ENCODE measurements at places on chromosomes 6 and 20. TPM values are rescaled to one million over a fixed set of nuclear protein-coding genes. Genes with fewer than 3 reads are reported as not detected.

QKI gene
- total RNA-seq = 126 TPM

FILIP1 gene
- 0.26 TPM for total RNA-seq

SCRT2 gene
- total RNA-seq = not detected

TRMT11 gene
- 14.6 TPM for total RNA-seq

CDK5RAP1 gene
- 24.8 TPM for total RNA-seq

SRSF12 gene
- 1.0 TPM for total RNA-seq

KIAA0408 gene
- total RNA-seq = 1.6 TPM

ZSCAN16 gene
- 0.52 TPM for total RNA-seq

TGM3 gene
- total RNA-seq = not detected

PMEPA1 gene
- total RNA-seq = 16.4 TPM

RSPH3 gene
- total RNA-seq = 5.0 TPM

CEBPB gene
- 101 TPM for total RNA-seq

DEFB124 gene
- not detected for total RNA-seq

NRN1 gene
- 0.13 TPM for total RNA-seq

SIRPG gene
- not detected for total RNA-seq

HLA-DOA gene
- total RNA-seq = 0.16 TPM

PIM1 gene
- total RNA-seq = 29.9 TPM

MBOAT1 gene
- 2.0 TPM for total RNA-seq

MCCD1 gene
- total RNA-seq = not detected

GGT7 gene
- total RNA-seq = 17.1 TPM

COL12A1 gene
- 110 TPM for total RNA-seq

OPRM1 gene
- not detected for total RNA-seq

FKBP1A gene
- total RNA-seq = 145 TPM

SDCBP2 gene
- total RNA-seq = 1.8 TPM

CCHCR1 gene
- total RNA-seq = 17.8 TPM

CSNK2A1 gene
- 84.4 TPM for total RNA-seq

MCHR2 gene
- total RNA-seq = not detected

LCA5 gene
- 7.5 TPM for total RNA-seq

MCM8 gene
- 4.2 TPM for total RNA-seq

GPR6 gene
- not detected for total RNA-seq

TINAG gene
- total RNA-seq = not detected

FOXC1 gene
- 1.5 TPM for total RNA-seq

TNNC2 gene
- total RNA-seq = not detected

MAS1 gene
- total RNA-seq = not detected

SLC16A10 gene
- total RNA-seq = not detected

TMEM200A gene
- total RNA-seq = 5.0 TPM

SNX3 gene
- 128 TPM for total RNA-seq

BEND6 gene
- 5.3 TPM for total RNA-seq

TTLL9 gene
- total RNA-seq = not detected

LAMA2 gene
- 54.9 TPM for total RNA-seq

RPS6KA2 gene
- 49.8 TPM for total RNA-seq

DNAH8 gene
- not detected for total RNA-seq

TNFRSF6B gene
- 144 TPM for total RNA-seq

LRRC73 gene
- not detected for total RNA-seq

CALHM4 gene
- total RNA-seq = not detected

CCM2L gene
- 0.13 TPM for total RNA-seq

TMEM74B gene
- 0.26 TPM for total RNA-seq

TLDC2 gene
- not detected for total RNA-seq

CST8 gene
- total RNA-seq = not detected

PERP gene
- total RNA-seq = 45.8 TPM

Data from epithelial cell of alveolus of lung (primary cell).